ENCODE measurements at places on chromosomes 5 and 9.

GRCh38 chr9:16312116-16312515, 558.4 kb downstream of the BNC2 start:
- DNase-seq = no peak

GRCh38 chr5:139243425-139243970, 45.3 kb upstream of the SIL1 start:
- no peak for DNase-seq

GRCh38 chr5:158530115-158530514, 569.6 kb downstream of the EBF1 start:
- DNase-seq = no peak

- DNase-seq = no peak
These were observed 11.4 kb upstream of the IL3 start for GRCh38 chr5:132049093-132049492.

DNA sequence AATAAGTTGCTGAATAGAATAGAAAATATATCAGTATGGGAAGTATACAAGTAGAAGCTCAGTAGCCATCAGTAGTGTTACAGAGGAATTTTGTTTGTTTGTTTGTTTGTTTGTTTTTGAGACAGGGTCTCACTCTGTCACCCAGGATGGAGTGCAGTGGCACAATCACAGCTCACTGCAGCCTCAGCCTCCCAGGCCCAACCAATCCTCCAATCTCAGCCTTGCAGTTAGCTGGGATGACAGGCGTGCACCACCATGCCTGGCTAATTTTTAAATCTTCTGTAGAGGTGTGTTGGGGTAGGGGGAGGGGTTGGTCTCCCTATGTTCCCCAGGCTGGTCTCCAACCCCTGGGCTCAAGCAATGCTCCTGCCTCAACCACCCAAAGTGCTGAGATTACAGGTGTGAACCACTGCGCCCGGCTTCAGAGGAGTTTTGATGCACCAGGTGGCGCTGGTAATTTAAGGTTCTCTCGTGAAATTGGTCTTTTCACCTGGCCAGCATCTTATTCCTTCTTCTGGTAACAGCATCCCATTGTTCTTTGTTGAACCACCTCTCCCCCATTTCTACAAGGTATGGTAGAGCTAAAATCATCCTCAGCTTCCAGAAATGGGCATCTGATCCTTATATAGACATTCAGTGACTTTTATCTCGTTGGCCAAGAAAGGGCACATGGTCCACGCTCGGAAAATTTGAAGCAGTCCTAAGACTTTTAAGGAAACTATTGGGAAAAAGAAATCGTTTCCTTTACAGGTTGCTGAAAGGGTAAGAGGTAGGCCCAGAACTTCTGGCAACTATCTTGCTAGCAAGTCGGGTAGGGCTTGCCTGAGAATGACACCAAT, 157.1 kb downstream of the ARRDC3 start:
- DNase-seq = no peak

GRCh38 chr5:169442913-169443784, 140.4 kb upstream of the SPDL1 start:
- no peak for DNase-seq

DNA sequence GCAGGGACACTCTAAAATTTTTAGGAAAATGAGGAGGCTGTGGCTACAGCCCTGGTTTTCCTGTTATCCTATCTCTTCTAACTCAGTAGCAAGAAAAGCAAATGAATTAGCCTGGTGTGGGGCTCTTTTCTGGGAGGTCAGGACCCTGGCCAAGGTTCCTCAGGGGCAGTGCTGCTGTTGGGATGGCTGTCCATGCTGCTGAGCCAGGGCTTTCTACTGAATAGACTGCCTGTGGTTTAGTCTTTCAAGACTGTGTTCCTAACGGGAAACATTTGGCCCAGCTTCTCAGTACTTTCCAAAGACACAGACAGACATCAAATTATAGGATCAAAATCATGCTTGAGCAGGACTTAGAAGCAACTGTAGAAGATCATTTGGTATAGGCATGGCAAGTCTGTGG, 18.1 kb downstream of the TNC start:
- DNase-seq = no peak

- DNase-seq = no peak
These were observed 38.9 kb downstream of the AGTPBP1 start for GRCh38 chr9:85702726-85703289.

- no peak for DNase-seq
These were observed 97.5 kb upstream of the SSBP2 start for GRCh38 chr5:81848362-81848880.

- DNase-seq = no peak
These were observed 9.7 kb downstream of the GRIA1 start for GRCh38 chr5:153500178-153500577.

DNA sequence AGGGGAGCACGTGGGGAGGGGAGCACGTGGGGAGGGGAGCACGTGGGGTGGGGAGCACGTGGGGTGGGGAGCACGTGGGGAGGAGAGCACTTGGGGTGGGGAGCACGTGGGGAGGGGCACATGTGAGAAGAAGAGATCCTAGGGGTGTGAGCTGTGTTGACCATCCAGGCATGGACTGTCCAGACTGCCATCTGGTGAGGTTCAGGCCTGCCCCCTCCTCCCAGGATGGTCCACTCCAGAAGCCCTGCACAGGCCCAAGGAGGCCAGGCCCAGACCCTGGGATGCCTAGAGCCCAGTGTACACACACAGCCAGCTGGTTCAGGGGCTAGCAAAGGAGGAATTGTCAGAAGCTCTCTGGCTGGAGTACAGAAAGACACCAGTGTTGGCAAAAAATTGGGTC, 2.3 kb downstream of the SNAPC4 start:
- no peak for DNase-seq

- peak; percentile 77 for DNase-seq
These were observed 100.4 kb downstream of the TTLL11 start for GRCh38 chr9:121992571-121993212.

- peak; percentile 8 for DNase-seq
These were observed 51.8 kb downstream of the ELAVL2 start for GRCh38 chr9:23774266-23774665.

DNA sequence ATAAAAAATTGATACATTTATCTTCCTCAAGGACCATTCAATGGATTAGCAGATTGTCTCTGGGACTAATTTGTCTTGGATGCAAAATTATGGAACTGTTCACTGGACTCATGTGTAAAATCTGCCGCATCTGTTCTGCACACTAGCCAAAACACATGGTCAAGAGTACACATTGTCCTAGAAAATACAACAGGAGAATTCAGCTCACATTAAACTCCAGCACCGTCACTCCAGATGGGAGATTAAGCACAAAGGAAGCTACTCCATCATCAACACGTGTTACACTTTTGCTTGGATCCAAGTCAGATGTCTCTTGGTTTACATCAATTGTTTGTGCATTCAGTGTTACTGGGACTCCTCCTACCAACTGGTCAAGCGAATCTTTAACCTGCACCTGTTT, 28.8 kb downstream of the C5 start:
- no peak for DNase-seq

Measured in EL (cell line).